ENCODE measurements at places on chromosomes 5 and 9. TPM values are rescaled to one million over a fixed set of nuclear protein-coding genes. Genes with fewer than 3 reads are reported as not detected.
A peak's percentile ranks its signal among the peaks of the same experiment; 100 is the strongest.

DNA sequence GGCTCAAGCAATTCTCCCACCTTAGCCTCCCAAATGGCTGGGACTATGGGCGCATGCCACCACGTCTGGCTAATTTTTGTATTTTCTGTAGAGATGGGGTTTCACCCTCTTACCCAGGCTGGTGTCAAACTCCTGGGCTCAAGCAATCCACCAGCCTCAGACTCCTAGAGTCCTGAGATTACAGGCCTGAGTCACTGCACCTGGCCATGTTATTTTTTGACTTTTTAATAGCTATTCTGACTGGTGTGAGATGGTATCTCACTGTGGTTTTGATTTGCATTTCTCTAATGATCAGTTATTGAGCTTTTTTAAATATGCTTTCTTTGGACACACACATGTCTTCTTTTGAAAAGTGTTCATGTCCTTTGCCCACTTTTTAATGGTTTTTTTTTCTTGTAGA lies 38.2 kb downstream of the FBXW2 start:
- DNase-seq, result no peak

DNA sequence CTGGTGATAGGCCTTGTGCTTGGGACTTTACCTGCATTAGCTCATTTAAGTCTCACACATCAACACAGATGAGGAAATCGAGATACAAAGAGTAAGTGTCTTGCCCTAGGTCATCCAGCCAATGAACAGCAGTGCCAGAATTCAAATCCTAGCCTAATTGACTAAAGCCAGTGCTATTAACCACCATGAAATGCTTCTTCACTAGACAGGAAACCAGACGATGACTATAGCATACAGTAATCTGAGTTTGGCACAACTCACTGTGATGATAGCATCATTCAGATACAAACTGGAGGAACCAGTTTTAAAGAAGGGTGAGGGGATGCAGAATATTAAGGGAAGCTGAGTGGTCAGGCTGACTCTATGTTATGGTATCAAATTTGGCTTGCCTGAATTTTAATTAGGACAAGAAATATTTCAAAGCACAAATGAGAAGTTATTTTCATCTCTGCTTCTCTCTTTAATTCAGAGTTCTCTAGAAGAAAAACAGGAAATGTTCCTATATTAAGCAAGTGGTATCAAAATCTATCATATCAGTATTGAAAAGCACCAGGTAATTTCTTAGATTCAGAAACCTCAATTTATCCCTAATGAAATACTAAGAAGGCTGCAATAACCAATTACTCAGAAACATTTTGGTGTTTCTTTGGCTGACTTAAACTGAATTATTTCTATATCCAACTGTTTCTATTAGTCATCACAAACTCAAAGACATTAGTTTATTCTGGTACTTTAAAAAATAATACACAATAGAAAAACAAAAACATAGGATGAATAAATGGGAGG lies 147.0 kb upstream of the RASA1 start:
- no peak for DNase-seq

DNA sequence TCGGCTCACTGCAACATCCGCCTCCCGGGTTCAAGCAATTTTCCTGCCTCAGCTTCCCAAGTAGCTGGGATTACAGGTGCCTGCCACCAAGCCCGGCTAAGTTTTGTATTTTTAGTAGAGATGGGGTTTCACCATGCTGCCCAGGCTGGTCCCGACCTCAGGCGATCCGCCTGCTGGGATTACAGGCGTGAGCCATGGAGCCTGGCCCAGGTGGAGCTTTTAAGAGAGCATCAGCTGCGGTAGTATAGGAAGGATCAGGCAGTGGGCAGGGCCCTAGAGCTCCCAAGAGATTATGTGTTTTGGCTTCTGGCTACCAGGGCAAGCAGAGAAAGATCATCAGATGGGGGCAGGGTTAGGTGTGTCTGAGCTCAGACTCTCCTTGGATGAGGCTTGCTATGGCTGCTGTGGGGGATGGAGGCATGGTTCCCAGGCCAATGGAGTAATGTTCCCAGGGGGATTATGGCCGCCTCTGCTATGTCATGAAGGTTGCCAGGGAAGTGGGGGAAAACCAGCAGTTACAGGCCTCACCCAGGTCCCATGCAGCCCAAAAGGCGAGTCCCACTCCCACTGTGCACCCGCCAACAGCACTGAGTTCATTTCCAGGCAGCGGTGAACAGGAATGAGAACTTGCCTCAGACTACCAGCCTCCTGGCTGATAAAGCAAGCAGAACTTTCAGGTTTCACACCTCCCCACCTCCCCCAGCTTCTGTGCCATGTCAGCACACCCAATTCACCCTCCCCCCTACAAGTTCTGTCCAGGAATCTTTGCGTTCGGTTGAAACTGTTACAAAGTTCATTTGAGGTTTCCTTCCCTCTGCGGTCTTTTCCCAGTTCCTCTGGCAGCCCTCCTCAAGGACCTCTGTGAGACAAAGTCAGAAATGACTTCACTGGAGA lies 507.6 kb downstream of the SPATA31D1 start:
- no peak for DNase-seq

DNA sequence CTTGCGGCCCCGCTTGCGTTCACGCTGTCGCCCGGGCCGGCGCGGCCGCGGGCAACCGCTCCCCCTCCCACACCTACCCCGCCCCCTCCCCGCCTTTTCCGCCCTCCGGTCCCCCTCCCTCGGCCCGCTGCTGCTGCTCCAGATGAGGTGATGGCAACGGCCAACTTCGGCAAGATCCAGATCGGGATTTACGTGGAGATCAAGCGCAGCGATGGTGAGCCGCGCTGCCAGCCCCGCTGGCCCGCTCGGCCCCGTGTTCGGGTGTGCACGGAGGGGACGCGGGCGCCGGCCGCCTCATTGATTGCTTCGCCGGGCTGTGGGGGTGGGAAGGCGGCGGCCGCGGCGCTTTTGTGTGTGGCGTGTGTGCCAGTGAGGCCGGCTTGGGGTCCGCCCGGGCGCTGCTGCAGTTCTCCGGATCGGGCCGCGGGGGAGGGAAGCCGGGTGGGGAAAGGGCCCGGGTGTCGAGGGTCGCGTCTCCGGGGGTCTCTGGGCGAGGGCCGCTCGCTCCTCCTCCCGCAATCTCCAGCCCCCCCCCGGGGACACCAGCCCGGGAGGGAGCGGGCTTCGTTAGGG lies 403 bp downstream of the KIF2A start:
- DNase-seq, result peak; percentile 59

GRCh38 chr5:135543485-135544304 lies 7.9 kb upstream of the NEUROG1 start:
- DNase-seq, result no peak

- no peak for DNase-seq
These were observed 172.7 kb upstream of the RFX3 start for GRCh38 chr9:3698531-3698930.

DNA sequence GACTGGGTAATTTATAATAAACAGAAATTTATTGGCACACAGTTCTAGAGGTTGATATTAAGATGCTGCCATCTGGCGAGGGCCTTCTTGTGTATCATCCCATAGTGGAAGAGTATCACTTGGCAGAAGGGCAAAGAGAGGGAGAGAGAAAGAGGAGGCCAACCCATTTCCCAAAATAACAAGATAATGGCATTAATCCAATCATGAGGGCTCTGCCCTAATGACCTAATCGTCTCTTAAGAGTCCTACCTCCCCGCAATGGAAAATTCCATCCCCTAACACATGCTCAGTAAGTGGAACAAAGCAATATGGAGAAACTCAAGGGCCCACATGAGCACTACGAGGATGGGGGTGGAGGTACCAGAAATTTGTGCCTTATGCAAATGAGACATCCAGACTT lies 17.6 kb upstream of the VDAC1 start:
- no peak for DNase-seq

TICAM2 gene
- total RNA-seq, result 1.1 TPM

PLAC8L1 gene
- total RNA-seq, result not detected

GLDC gene
- not detected for total RNA-seq
